ENCODE measurements at places on chromosomes 12 and 14.

- no peak for DNase-seq
- no peak overlapping the region for H3K27ac ChIP-seq
- no peak overlapping the region for H3K4me3 ChIP-seq
Observed at GRCh38 chr12:100913872-100914592, 119.5 kb downstream of the ANO4 start.

DNA sequence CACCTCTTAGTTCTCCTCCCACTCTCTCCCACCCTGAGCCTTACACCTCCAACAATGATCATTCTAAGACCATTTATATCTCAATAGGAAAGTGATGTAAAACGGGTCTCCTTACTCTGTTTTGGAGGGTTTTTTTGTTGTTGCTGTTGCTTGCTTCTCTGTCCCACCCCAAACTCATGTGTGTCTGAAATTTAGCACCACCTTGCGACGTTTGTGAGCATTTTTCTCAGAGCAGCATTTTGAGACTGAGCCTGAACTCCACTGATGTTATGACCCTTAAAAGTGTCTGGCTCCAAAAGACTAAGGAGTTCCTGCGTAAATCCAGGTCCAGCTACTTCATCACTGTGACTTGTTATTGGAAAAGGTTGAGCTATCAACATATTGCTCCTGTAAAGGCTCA lies 155.0 kb downstream of the DAD1 start:
- H3K27ac ChIP-seq = no peak overlapping the region
- no peak overlapping the region for H3K4me3 ChIP-seq
- H3K4me1 ChIP-seq = no peaks in the 10 kb centered on the region
- H3K27me3 ChIP-seq = no peaks in the 10 kb centered on the region
- no peak for DNase-seq

DNA sequence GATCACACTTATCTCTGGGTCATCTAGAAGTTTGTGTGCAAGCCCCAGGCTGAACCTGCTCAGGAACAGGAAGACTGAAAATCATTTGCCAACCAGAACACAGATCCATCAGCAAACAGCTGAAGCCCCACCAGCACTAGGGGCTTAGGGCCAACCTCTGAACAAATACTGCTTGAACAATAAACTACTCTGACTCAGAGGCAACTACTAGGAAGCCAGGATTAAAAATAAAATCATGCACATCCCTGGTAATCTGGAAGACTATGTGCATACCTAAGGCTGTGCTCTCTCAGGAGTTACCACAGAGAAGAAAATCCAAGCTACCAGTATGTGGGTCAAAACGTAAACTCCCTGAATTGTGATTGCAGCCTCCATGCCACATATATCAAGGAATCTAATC lies 15.9 kb downstream of the GALNT8 start:
- H3K4me1 ChIP-seq = no peaks in the 10 kb centered on the region
- no peak overlapping the region for H3K27ac ChIP-seq
- H3K36me3 ChIP-seq = no peaks in the 10 kb centered on the region
- no peak overlapping the region for H3K4me3 ChIP-seq

DNA sequence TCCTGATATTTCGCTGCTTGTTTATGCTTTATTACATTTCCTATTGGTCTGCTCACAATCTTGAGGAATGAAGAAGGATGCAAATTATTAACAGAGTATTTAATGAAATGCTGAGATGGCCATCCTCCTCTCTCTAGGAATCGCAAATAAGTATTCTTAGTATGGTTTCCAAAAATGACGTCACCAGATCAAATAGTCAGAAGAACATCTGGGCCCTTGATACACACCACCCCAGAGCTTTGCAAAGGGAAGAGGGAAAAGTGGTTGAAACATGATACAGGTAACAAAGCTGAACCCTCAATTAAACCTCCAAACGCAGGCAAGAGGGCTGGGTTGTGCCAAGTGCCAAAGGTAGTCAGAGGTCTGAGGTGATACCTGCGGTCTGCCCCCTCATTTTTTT lies 107.3 kb downstream of the BCL11B start:
- peaks cover 22% of the 10 kb centered on the region for H3K36me3 ChIP-seq
- no peaks in the 10 kb centered on the region for H3K27me3 ChIP-seq
- H3K4me3 ChIP-seq = no peak overlapping the region
- DNase-seq = no peak

- no peaks in the 10 kb centered on the region for H3K36me3 ChIP-seq
- H3K4me3 ChIP-seq = no peak overlapping the region
- no peak overlapping the region for H3K27ac ChIP-seq
- no peaks in the 10 kb centered on the region for H3K4me1 ChIP-seq
- H3K27me3 ChIP-seq = peaks cover 5% of the 10 kb centered on the region
Observed at GRCh38 chr12:105382771-105383622, 52.5 kb downstream of the C12orf75 start.

DNA sequence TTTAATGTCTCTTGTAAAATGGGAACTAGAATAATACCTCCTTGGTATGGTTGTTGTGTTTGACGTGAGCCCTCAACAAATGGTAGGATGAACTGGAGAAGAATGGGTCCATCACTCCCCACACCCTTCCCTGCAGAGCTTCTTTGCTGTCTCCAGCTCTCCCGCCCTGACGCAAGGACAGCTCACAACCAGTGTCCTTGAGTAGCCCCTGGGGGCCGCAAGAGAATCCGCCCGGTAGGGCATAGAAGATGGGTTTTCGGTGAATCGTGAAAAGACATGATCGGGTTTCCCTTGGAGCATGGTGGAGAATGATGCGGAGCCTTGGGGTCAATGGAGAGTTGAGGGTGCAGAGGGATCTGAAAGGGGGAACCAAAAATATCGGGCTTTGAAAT lies 6.1 kb upstream of the PAX9 start:
- peaks cover 83% of the 10 kb centered on the region for H3K27me3 ChIP-seq
- peaks cover 4% of the 10 kb centered on the region for H3K36me3 ChIP-seq
- no peak overlapping the region for H3K4me3 ChIP-seq
- no peak for DNase-seq

- H3K4me3 ChIP-seq = no peak overlapping the region
- DNase-seq = no peak
- H3K27ac ChIP-seq = no peak overlapping the region
Observed at GRCh38 chr14:96053600-96054381, 14.6 kb downstream of the C14orf132 start.

DNA sequence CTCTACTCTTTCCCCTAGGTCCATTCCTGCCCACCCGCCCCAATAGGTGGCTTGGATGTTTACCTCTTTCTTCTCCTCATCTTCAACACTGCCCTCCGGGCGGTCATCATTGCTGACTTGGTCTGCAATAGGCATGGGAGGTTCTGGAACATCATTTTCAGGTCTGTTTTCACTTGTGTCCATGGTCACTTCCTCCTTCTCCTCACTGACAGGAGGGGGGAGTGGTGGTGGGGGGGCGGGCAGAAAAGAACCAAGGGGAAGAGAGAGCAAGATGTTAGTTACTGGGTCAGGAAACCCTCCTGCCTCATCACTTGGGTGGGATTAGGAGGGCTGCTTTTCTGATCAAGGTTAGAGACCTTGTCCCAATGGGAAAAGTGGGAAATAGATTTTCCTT lies 12.1 kb upstream of the CDH24 start:
- no peak overlapping the region for H3K4me3 ChIP-seq
- peaks cover 39% of the 10 kb centered on the region for H3K4me1 ChIP-seq
- H3K27me3 ChIP-seq = no peaks in the 10 kb centered on the region
- DNase-seq = no peak
- peak overlapping the region; percentile 75 for H3K27ac ChIP-seq
- peaks cover 43% of the 10 kb centered on the region for H3K36me3 ChIP-seq

DNA sequence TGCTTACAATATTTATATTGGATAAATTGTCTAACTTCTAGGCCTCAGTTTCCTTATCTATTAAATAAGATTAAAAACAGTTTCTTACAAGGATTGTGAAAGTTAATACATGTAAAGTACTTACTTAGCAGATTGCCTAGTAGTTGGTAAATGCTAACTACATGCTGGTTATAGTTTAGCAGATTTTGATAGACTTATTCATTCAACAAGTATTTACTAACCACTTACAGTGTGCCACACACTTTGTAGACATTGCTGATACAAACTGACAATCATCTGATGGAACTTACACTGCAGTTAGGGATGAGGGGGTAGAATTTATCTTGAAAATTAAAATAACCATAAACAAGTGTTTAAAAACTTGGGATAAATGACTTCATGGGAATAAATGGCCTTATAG lies 50.4 kb downstream of the ARID2 start:
- no peaks in the 10 kb centered on the region for H3K27me3 ChIP-seq
- H3K4me1 ChIP-seq = no peaks in the 10 kb centered on the region
- no peak for DNase-seq
- no peak overlapping the region for H3K27ac ChIP-seq
- peaks cover 4% of the 10 kb centered on the region for H3K36me3 ChIP-seq

GRCh38 chr12:27966870-27967269 lies 5.7 kb downstream of the PTHLH start:
- DNase-seq = no peak
- H3K27me3 ChIP-seq = peaks cover 78% of the 10 kb centered on the region
- peaks cover 17% of the 10 kb centered on the region for H3K4me1 ChIP-seq
- no peaks in the 10 kb centered on the region for H3K36me3 ChIP-seq
